Activated naive CD8-positive, alpha-beta T cell treated with anti-CD3 and anti-CD28 coated beads, Interleukin-2, amount 50 U/mL, for 16 hours (primary cell): ENCODE measurements at places on chromosomes 3 and 15.

DNA sequence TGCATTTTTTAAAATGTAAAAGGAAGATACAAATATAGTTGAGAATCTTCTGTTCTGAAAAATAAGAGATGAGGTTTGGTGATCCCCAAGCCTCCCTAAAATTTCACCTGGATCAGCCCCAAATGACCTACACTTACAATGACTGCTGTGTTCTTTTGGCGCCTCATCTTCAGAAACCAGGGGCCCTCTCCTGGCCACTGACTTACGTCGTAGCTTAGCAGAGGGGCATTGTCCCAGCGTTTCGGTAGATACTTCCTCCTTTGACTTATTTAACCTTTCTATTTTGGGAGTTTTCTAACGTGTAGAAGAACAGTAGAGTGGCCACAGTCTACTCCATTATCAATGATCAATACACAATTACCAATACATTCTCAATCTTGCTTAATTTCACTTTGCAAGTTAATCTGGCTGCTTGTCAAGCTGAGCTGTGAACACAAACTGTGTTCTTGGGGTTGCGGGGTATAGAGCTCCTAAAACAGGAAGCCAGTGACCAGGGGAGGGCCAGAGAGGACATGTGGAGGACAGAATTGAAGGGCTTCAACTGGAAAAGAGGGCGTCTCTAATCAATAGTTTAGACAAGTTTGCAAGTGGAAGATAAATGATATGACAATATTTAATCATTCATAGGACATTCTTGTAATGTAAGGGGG, 419.5 kb downstream of the LPP start:
- DNase-seq: no peak

GRCh38 chr15:52137432-52138357, 25.1 kb upstream of the BCL2L10 start:
- no peak for DNase-seq

GRCh38 chr3:55270976-55271375, 216.1 kb downstream of the WNT5A start:
- DNase-seq: no peak

GRCh38 chr15:80251428-80252120, 439 bp downstream of the CTXND1 start:
- no peak for DNase-seq

GRCh38 chr3:116087426-116087825, 357.9 kb downstream of the LSAMP start:
- DNase-seq: no peak

DNA sequence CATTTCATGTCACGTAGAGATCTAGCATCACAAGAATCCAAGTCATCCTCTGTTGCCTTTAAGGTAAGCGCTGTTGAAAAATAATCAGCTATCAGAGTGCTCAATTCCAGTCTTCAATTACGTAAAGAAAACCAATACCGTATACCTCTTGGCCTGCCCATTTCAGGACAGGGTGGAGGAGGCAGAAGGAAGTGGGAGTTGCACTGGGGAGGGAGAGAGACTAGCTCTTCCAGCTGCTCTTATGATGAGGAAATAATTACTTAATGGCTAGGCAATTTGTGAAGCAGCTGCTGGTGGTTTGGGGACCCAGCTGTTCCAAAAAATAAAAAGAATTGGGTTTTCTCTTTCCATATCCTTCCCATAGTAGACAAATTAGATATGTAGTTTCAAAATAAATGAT, 365.8 kb upstream of the MCTP2 start:
- DNase-seq: no peak

GRCh38 chr3:73729969-73730440, 105.3 kb upstream of the PDZRN3 start:
- no peak for DNase-seq
